Activated gamma-delta T cell (primary cell): ENCODE measurements at places on chromosomes 5 and 9.

- DNase-seq: no peak
Measured at GRCh38 chr9:38315085-38315595, 77.4 kb upstream of the ALDH1B1 start.

DNA sequence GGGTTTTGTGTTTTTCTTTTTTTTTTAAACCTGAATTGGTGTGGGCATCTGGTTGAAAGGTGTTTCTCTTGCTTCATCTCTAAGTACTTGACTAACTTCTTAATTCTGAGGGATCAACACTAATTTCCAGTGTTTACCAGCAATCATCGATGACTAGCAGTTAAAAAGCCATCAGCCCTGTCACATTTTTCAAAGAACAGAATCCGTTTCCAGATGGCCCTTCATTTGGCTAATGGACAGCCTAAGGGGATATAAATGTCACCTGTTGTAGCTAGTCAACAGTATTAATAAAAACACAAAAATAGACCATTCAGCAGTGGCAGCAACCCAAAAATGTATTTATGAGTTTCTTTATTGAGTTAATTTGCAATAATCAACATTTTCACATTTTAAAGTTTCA, 1076.5 kb downstream of the MAT2B start:
- DNase-seq: no peak

GRCh38 chr9:114038724-114039313, 39.3 kb downstream of the AMBP start:
- no peak for DNase-seq

DNA sequence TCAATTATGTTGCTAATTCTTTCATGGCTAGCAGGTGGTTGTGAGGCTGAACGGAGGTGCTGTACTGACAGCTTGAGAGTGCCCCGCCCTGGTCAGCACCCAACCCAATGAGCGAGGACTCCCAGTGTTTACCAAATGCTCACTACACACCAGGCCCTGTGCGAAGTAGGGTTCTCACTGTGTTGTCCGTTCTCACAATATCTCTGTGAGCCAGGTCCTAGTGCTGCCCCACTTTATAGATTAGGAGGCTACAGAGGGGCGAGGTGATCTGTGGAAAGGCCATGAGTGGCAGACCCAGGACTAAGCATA, 28.2 kb downstream of the COL15A1 start:
- DNase-seq: no peak

GRCh38 chr9:131728546-131728910, 11.3 kb downstream of the RAPGEF1 start:
- DNase-seq: no peak

- DNase-seq: no peak
Measured at GRCh38 chr5:139757727-139758509, 37.7 kb upstream of the PSD2 start.

- DNase-seq: no peak
Measured at GRCh38 chr5:34610546-34610945, 45.6 kb upstream of the RAI14 start.

GRCh38 chr9:115653171-115653606, 500.4 kb upstream of the PAPPA start:
- DNase-seq: no peak

DNA sequence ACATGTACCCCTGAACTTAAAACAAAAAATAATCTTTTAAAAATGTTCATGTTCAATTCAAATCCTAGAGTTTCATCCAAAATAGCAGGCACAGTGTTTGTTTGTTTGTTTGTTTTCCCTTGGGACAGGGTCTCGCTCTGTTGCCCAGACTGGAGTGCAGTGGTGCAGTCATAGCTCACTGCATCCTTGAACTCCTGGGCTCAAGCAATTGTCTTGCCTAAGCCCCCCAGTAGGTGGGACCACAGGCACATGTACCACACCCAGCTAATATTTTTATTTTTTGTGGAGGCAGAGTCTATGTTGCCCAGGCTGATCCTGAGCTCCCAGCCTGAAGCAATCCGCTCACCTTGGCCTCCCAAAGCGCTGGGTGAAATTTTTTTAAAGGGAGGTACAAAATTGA, 5.0 kb upstream of the POLR1E start:
- DNase-seq: no peak

DNA sequence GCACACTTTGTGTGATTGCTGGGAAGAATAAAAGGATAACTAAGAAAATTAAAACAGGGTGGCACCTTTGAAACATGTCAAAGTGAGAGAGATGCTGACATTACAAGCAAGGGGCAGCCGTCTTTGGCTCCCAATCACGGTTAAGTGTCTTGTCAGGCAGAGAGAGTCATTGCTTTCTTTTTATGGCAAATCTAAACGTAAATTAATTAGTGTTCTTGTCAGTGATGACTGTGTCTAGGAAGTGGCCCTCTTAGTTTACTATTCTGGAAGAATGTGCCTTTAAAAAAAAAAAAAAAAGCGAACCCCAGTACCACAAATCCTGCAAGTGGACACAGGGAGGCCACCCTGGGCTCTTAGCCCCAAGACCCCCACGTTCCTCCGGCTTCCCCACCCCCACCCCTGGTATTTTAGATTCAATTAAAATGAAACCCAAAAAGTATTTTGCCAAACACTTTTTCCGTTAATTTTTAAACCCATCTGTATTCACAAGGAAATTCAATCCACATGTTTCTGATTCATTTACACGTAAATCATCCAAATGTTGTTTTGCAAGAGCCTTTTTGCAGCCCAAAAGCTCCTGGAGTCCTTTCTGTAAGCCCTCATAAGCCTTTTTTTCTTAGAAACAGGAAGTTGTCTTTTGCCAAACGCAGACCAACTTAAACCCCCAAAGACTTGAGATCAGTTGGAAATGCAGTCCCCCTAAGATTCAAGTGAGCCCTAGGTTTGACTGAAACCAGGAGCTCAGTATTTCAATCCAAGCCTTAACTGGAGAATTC, 399.3 kb downstream of the EBF1 start:
- no peak for DNase-seq

DNA sequence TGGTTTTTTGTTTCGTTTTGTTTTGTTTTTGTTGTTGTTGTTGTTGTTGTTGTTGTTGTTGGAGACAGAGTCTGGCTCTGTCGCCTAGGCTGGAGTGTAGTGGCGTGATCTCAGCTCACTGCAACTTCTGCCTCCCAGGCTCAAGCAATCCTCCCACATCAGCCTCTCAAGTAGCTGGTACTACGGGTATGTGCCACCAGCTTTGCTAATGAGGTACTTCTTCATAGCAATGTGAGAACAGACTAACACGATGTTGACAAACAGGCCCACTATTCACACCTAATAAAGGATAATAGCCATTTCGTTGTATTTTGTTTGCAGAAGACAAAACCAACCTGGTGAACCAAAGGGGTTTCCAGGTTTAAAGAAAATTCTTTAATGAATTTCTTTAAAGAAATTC, 130.9 kb downstream of the DIRAS2 start:
- DNase-seq: no peak

GRCh38 chr9:11595756-11596155, 983.0 kb upstream of the PTPRD start:
- DNase-seq: no peak

GRCh38 chr5:42595597-42595996, 161.0 kb upstream of the CCDC152 start:
- DNase-seq: no peak

GRCh38 chr9:38081356-38082108, 12.5 kb upstream of the SHB start:
- no peak for DNase-seq

DNA sequence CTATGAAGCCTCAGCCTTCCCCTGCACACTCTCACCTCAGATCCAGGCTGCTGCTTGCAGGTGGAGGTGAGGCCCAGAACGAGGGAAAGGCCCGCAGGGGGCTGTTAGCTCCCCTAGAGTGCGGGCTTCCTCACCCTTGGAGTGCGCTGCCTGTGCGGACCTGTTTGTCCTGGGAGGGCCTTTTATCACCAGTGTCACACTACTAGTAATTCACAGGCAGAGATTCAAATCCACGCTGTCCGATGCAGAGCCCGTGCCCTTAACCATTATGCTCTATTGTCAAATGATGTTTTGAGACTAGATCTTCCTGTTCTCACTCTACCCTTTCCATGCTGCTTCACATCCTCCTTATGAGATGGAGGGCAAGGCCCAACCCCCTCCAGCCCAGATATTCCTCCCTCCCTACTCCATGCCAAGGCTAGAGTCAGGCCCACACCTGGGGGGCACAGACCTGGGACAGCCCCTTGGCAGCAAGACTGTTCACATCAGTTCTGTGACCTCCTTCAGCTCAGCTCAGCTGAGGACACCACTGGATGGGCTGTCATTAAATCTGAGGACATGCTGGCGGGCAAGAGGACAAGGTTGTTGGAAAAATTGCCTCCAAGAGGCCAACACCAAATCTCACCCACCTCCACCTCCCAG, 112.8 kb upstream of the SPOCK1 start:
- DNase-seq: no peak

GRCh38 chr9:126283799-126284465, 42.7 kb upstream of the MVB12B start:
- no peak for DNase-seq

- DNase-seq: no peak
Measured at GRCh38 chr9:77773381-77773780, 125.3 kb upstream of the GNA14 start.

DNA sequence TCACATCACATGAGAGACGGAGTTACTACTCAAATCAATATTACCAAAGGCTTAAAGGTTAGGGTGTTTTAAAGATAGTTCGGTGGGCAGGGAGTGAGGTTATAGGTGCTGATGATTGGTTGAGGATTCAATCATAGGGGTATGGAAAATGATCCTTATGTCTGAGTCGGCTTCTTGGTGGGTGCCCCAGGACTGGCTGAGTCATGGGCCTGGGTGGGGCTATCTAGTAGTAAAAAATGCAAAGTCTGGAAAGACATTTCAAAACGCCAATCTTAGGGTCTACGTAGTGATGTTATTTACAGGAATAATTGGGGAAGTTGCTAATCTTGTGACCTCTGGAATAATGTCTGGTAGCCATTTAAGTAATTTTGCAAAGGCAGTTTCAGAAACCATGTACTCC, 15.2 kb upstream of the SPIN1 start:
- DNase-seq: no peak

DNA sequence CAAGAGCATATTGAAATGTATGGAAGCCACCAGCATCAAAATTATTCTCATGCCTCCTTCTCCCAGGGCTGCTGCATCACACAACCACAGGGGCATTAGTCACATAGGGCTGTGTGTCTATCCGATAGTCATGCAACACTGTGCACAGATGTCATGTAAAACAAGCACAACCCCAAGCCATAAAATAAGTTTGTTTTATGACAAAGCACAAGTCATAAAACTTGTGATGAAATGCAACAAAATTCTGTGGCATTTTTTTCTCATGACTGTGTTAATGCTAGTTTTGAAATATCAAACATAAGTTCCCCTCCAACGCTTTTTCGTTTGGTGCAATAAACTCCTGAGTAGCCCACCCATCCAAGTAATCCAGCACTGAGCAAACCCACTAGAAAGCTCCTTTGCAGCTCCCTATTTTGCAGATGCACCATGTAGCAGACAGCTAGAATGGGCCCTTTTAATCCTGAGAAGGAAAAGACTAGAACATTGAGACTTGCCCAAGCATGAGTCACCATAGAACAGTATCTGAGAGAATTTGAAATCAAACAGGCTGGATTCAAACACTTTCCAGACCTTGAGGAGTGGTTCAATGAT, 93.3 kb upstream of the ZNF366 start:
- no peak for DNase-seq

- DNase-seq: no peak
Measured at GRCh38 chr5:150108711-150109514, 22.6 kb upstream of the CSF1R start.

- DNase-seq: no peak
Measured at GRCh38 chr5:103446813-103447212, 115.8 kb downstream of the NUDT12 start.

DNA sequence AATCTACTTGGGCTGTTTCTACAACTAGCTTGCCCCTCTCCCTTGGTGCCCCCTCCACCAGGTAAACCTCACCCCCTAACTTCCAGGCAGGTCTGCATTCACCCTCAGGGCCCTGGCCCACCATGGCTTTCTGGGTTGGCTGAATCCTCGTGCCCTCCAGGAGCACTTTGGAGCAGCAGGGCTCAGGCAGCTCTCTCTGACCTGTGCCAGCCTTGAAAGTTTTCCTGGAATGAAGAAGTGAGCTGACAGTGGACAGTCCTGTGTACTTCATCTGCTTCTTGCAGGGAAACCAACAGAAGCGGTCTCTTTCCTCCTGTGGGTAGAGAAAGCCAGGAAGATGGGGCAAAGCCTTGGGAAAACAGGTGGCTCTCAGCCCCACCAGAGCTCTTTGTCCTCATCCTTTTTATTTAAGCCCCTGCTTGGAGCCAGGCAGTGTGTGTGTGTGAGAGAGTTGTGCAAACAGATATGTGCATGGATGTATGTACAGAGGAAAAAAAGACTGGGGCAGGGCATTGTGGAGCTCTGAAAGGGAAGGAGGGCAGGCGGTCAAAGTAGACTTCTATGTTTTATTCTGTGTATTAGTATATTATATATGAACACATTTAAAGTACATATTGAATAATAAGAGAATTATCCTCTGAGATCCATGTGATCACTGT, 62.3 kb upstream of the SPRY4 start:
- DNase-seq: no peak

DNA sequence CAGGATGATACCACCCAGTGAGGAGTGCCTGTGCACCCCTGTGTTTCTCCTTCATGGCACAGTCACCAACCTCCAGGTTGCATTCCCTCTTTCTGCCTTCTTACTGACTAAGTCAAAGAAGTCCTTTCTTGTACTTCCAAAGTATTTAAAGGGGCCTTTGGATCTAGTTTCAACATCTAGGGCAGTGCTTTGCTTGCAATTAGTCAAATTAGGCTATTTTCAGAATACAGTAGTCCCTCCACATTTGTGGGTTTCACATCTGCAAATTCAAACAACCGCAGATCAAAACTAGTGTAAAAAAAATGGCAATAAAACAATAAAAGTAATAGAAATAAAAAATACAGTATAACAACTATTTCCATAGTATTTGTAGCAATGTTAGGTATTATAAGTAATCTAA, 333.9 kb upstream of the SEMA6A start:
- DNase-seq: no peak

DNA sequence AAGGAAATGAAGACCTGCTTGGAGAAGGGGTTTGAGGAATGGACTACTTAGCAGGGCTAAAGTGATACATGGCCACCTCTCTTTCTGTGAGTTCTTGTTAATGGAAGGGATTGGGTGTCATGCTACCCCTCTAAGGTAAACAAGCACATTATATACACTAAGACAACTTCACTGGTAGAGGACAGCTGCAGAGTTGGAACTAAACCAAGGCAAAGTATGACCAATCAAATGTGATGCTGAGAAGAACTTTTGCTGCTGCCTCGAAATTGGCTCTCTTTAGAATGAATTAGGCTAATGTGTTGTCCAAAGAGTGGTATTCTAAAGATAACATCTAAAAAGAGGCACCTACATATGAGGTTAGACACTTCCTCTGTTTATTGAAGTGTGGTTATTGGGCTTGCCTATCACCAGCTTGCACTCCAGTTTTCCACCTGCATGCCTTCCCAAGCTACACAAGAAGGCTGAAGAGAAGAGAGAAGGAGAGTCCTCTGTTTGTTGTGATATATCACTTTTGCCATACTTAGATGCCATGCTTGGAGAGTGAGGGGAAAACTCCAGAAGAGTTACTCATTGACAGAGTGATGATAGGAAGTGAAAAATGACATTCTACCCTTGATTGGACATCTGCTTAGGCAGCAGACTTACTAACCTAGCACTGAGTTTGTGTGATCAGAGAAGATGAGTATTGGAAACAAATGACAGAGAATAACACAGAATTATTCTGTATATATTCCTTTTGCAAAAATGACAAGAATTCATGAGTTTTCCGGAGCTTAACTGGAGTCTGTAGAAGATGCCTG, 536.1 kb downstream of the ZNF608 start:
- DNase-seq: no peak
